Activated CD8-positive, alpha-beta memory T cell treated with anti-CD3 and anti-CD28 coated beads, Interleukin-2, amount 10 ng/mL, durations not matched to agents 7 days and 5 days (primary cell): ENCODE measurements at places on chromosomes 1 and 21. TPM values are rescaled to one million over a fixed set of nuclear protein-coding genes. Genes with fewer than 3 reads are reported as not detected.

The PADI4 gene
- 0.45 TPM for total RNA-seq

The CA14 gene
- total RNA-seq, result not detected

The CD52 gene
- total RNA-seq, result 951 TPM

The KIF2C gene
- 102 TPM for total RNA-seq

The DNALI1 gene
- 0.26 TPM for total RNA-seq

The CYP2J2 gene
- total RNA-seq, result 2.2 TPM

The TMPRSS15 gene
- not detected for total RNA-seq

The RNF11 gene
- total RNA-seq, result 26.4 TPM

The GJA5 gene
- not detected for total RNA-seq

The ZZZ3 gene
- 32.3 TPM for total RNA-seq

The CNIH3 gene
- total RNA-seq, result 1.1 TPM

The SLC25A34 gene
- 0.82 TPM for total RNA-seq

The MAP10 gene
- 2.5 TPM for total RNA-seq

The PRMT6 gene
- 13.1 TPM for total RNA-seq

The CHI3L1 gene
- not detected for total RNA-seq

The EFNA1 gene
- not detected for total RNA-seq

The KPRP gene
- total RNA-seq, result not detected

The CFAP74 gene
- not detected for total RNA-seq

The SH2D5 gene
- not detected for total RNA-seq

The TMOD4 gene
- total RNA-seq, result 3.6 TPM

The KIAA1614 gene
- 0.12 TPM for total RNA-seq

The MASP2 gene
- total RNA-seq, result not detected

The SH3BGR gene
- 1.9 TPM for total RNA-seq

The ADAMTS1 gene
- total RNA-seq, result 0.89 TPM

The CLCA4 gene
- not detected for total RNA-seq

The C1QC gene
- total RNA-seq, result not detected

The RHOC gene
- total RNA-seq, result 105 TPM

The FABP3 gene
- not detected for total RNA-seq
